ENCODE measurements at places on chromosomes 13 and 19.

DNA sequence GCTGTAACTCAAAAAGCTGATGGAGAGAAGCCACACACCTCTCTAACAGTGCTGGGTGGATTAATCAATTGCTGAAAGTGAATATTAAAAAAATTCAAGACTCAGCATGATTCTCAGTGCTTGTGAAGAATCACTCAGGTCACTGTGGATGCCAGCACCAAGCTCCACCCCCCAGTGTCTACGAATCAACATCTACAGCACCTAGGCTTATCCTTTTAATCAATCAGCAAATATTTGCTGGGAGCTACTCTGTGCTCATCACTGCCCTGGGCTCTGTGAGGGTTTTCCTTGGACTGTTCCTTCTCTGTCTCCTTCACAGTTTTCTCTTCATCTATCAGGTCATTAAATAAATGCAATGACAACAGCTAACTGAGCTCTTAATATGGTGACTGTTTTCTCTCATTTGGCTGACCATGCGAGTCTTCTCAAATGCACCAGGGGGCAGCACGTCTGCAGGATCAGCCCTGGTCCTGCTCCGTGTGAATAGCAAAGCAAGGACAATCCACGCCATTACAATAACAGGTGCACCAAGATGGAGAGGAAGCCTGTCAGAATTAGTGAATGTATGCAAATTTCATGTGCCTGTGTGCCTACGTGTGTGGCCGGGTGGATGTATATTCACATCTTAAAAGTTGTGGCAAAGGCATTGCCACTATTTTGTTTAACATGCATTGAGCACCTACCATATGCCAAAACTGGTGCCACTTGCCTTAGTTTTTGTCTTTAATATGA, 14.6 kb upstream of the C13orf42 start:
- peak; percentile 32 for DNase-seq

- no peak for DNase-seq
Measured at GRCh38 chr19:55379174-55379573, 2.5 kb downstream of the TMEM190 start.

- no peak for DNase-seq
Measured at GRCh38 chr13:109087916-109088623, 458.7 kb downstream of the MYO16 start.

- no peak for DNase-seq
Measured at GRCh38 chr19:10583036-10583776, 3.9 kb downstream of the AP1M2 start.

DNA sequence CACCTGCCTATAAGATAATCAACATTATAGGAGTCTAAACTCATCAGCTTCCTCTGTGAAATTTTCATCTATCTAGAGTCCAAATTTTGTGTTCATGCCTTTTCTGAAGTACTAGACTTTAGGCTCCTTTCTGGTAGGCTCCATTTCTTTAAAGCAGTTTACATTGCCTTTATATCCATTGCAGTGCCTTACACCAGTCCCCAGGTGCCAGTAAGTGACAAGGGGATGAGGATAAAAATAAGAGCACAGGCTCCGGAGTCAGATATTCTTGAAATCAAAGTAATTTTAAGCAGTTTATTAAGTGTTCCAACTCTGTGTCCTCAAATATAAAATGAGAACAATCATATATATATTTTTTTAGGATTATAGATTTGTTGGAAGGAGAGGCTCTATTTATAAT, 10.6 kb upstream of the CYSLTR2 start:
- DNase-seq: no peak

- DNase-seq: no peak
Measured at GRCh38 chr13:22161871-22162270, 491.0 kb downstream of the FGF9 start.

DNA sequence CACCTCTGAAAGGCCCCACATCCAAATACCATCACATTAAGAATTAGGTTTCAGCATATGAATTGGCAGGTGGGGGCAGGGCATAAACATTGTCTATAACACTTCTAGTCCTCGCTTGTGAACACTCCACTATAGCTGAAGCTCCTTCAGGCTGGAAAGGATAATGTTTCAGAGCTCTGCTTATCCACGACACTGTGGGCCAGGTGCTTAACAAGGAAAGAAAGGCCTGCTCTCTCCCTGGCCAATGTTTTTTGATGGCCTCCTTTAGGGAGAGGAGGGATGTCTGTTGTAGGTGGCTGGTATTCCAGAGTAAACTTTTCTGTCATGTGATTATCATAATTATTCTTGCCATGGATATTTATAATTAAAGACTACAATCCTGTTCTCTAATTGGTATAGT, 86.4 kb downstream of the CCNA1 start:
- no peak for DNase-seq
